HT-29 (cell line): ENCODE measurements at places on chromosomes 5 and 9. TPM values are rescaled to one million over a fixed set of nuclear protein-coding genes. Genes with fewer than 3 reads are reported as not detected.

DNA sequence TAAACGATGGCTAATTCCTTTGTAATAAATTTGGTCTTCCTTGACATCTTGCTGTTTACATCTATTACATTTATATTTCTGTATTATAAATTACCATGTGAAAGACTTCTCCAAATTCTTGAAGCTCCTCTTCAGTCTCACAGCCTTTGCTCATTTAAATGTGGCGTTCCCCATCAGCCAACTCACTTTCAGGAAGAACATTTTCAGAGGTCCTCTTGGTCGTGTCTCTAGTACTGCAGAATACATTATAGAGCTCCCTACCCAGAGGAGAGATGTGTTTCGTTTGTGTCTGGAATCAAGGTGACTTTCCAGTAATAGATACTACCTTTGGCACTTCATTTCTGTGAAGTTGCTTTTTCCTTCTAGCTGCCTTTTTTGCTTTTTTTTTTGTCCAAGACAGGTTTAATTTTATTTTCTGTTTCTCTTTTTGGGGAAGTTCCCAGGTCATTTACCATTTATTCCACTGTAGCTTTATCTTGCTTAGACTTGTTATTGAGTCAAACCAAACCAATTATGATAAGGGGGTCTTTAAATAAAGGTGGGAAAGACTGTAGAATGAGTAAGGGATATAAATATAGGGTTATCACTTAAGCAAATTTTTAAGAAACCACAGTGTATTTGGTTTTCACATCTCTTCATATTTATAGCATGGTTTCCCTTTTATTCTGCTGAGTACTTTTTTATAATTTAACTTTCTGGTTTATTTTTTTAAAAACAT is 12.8 kb downstream of the UBE2B start:
- no peak for DNase-seq

DNA sequence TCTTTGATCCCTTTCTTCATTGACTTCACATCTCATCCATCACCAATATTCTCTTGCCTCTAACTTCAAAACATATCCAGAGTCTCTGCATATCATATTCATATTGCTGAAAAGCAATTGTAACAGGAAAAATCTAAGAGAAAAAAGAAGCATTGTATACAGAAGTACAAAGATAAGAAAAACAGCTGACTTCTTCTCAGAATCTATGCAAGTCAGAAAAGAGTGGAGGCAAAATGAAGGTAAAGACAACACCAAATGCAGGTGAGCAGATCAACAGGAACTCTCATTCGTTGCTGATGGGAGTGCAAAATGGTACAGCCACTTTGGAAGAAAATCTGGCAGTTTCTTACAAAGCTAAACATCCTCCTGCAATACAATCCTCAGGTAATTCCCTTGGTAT is 155.6 kb downstream of the PHF2 start:
- DNase-seq, result no peak

- DNase-seq, result no peak
These were observed 22.9 kb upstream of the PTGER4 start for GRCh38 chr5:40656766-40657165.

DNA sequence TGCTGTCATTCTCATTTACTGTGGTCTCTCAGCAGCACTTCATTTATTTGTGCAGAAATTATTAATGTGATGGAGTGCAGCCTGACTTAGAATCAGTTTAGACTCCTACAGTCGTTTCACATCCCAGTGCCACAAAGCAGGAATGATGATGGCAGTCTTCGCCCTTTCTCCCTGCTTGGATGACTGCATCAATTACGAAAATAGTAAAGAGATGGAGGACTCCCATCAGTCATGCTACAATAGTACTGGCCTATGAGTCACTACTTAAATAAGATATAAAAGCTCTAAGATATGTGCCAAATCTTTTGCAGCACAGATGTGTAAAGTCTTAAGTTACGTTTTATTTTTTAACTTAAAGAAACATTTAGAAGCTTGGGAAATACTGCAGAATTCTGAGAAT is 263.9 kb downstream of the CHSY3 start:
- DNase-seq, result no peak

DNA sequence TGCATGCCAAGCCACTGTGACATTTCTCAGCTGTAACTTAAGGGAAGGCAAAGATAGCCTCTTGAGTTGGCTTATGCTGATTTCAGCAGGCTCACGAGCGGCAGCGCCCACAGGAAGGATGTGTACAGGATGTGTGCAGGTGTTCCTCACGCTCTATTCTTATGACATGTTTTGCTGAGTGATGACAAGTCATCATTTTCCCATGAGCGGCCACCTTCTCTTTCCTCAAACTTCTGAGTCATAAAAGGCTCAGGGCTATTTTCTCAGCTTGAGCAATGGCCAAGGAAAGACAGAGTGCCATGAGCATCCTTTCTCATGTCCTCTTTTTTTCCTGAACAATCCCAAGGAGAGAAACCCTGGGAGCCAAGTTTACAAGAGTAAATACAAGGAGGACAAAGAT is 365.9 kb downstream of the PLK2 start:
- DNase-seq, result no peak

- no peak for DNase-seq
These were observed 36.2 kb upstream of the OR2S2 start for GRCh38 chr9:35993976-35994720.

- no peak for DNase-seq
These were observed 120.8 kb upstream of the MTAP start for GRCh38 chr9:21681641-21682040.

Gene TAS2R1
- not detected in 2 replicates for total RNA-seq

Gene CER1
- total RNA-seq, result not detected in 2 replicates

Gene LECT2
- not detected in 2 replicates for total RNA-seq

Gene RGMB
- 14.3 and 16.8 TPM in 2 replicates for total RNA-seq

Gene DENND1A
- total RNA-seq, result 17.9 and 18.8 TPM in 2 replicates
